ENCODE measurements at places on chromosomes 13 and 19.
A peak's percentile ranks its signal among the peaks of the same experiment; 100 is the strongest.

DNA sequence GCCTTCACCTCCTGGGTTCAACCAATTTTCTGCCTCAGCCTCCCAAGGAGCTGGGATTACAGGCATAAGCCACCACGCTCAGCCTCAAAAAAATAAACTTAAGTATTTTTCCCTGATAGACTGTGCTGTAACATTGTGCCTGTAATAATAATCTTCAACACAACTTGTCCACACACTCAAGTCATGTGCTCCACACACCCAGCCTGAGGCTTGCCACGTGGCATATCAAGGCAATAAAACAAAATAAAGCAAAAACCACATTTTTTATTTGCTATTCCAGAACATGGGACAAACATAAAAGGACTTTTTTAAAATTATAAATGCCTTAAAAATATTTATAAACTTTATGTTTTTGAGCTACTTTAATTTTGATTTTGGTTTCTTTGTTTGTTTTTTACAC lies 115.8 kb downstream of the NALCN start:
- no peak for DNase-seq

- DNase-seq: no peak
These were observed 329.8 kb downstream of the MYO16 start for GRCh38 chr13:108959234-108959633.

- DNase-seq: no peak
These were observed 718.6 kb downstream of the DACH1 start for GRCh38 chr13:71148396-71148795.

DNA sequence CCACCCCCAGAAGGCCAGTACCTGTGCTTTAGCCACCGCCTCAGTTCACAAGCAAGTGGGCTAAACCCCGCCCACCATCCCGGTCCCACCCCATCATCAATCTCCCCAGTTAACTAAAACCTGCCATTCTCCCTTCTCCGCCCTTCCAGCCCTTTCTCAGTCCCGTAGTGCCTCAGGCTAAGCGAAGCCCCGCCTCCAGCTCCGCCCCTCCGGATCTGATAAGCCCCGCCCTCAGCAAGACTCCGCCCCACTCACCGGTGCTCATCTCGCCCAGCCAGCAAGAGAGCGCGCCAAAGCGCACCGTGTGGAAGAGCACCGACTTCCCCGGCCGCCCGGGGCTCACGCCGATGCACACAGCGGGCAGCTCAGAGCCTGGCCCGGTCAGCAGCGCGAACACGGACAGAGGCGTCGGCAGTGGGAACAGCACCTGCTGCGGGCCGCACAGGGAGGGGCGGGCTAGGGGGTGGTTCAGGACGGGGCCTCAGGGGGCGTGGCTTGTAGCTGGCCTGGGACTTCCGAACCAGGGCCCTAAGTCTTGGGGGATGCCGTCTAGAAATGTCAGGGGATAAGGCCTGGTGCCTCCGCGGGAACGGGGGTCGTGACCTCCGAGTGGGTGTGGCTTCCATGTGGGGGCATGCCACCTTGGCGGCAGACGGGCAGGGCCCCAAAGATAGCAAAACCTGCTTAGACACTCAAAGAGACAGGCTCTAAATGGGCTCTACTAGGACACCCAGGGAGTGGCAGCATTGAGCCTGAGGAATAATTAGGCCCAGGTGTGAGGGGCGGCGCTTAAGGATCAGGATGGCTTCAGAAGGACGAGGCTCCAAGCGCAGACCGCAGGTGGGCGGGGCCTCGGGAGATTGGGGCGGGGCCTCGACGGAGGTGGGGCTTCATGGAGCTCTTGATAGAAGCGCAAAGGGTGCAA lies 21.4 kb downstream of the MAP4K1 start:
- DNase-seq: peak; percentile 8

DNA sequence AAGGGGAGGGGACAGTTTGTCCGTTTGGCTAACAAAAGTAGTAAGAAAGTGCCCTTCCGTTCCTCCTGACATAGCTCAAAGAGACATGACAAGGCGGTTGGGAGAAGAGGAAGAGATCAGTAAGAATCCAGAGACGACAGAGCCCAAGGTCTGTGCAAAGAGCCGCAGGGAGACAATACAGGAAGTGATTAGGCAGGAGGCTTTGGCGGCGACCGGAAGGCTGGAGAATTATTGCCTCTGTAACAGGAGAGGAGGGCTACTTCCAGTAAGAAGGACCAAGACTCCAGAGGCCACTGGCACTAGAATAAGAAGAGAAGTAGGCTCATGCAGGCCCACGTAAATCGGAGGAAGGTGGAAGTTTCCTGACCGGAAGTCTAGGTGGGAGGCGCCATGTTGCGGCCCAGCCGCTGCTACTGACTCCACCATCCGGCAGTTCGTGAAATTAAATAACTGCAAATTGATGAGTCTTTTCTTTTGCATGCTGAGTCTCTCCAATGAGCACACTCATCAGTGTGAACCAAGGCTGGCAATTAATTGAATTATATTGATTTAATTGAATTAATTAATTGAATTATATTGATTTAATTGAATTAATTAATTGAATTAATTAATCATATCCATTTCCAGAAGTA lies 9.9 kb downstream of the RFX2 start:
- no peak for DNase-seq

GRCh38 chr19:56294549-56294948 lies 20.1 kb downstream of the ZSCAN5A start:
- peak; percentile 37 for DNase-seq

- DNase-seq: no peak
These were observed 209.8 kb downstream of the PCCA start for GRCh38 chr13:100298691-100299090.

GRCh38 chr13:73216381-73216831 lies 157.6 kb downstream of the KLF5 start:
- no peak for DNase-seq

DNA sequence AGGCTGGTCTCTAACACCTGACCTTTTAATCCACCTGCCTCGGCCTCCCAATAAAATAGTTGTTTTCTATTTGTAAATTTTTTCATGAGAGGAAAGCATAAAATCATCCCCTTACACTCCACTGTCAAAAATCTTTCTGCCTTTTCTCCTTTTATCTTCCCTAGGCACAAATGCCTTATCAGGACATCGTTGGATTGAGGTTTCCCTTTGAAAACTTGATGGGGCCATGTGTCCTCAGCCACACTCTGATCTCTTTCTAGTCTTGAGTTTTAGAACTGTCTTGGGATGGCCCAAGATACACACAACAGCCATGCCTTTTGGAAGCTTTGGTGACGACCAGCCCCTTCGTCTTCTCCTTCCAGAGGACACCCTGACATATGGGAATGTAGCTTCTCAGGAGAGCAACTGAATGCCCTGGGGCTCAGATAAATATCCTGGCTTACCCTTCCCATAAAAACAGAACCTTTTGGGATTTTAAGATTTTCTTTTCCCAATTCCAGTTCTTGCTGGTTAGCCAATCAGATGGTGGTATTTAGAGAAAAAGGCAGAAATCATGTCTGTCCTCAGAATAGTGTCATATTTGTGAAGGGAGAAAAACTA lies 112.4 kb downstream of the ZNF429 start:
- no peak for DNase-seq

DNA sequence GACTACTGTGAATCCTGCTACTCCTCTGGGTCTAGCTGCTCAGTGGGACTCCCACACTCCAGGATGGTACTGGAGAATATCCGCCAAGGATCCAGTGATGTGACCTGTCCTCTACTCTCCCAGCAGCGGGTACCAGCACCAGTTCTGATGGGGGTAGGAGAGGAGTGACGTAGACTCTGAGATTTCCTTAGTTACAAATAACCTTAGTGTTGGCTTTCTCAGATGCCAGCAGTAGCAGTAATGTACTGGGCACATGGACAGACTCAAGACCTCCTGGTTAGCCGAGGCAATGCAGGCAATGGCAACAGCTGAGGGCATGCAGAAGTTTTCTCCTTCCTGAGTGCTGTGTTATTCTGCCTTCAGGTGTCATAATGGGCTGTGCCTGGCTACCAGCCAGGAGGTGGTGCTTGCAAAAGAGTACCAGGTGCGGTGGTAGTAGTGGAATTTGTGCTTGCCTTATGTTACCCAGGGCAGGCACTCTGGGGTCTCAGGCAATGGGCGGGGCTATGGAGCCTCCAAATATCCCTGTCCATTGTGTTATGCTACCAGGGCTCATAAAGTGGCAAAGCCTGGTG lies 105.3 kb upstream of the KLF5 start:
- DNase-seq: no peak

- no peak for DNase-seq
These were observed 20.8 kb upstream of the SGCG start for GRCh38 chr13:23159760-23160637.

- DNase-seq: no peak
These were observed 412.5 kb upstream of the PCDH9 start for GRCh38 chr13:67642657-67643056.

- no peak for DNase-seq
These were observed 123.7 kb upstream of the FBXL3 start for GRCh38 chr13:77150651-77151050.

DNA sequence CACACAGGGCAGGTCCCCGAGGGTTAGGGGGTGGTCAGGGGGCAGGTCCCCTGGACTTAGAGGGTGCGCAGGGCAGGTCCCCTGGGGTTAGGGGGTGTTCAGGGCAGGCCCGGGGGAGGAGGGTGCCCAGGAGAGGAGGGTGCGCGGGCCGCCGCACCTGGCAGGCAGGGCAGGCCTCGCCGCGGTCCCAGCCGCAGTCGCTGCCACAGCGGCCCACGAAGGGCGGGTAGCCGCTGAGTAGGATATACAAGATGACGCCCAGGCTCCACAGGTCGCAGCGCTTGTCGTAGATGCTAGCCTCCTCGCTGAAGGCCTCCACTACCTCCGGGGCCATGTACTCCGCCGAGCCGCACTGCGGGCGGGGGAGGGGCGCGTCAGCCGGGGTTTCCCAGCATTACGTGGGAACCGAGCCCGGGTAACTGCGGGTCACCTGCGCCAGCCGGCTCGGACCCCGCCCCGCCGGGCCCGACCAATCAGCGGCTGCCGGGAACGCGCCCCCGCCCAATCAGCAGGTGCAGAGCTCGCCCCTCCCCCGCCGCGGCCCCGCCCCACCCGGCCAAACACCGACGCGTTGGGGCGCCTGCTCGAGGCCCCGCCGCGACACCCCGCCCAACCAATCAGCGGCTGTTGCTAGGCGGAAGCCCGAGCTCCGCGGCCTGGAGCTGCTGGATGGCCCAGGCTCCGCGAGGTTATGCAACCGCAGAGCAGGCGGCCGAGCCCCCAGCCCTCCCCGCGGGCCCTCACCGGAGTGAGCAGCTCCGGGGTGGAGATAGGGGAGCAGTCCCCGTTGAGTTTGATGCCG lies 9.2 kb downstream of the MKNK2 start:
- peak; percentile 98 for DNase-seq

DNA sequence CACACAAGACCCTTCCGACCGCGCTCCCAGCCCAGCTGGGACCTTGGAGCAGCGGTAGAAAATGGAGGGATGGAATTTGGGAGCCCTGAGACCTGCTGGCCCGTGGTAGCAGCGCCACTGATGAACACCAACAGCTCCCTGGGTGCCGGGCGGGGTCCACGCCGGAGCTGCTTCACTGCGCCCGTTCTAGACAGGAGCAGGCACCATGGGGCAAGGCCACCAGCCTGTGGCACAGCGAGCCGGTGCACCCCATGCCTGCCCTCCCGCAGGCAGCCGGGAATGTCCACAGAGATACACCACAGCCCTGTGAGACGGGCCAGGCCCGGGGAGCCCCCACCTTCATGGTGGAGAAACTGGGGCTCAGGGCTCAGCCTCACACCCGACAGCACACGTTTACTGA lies 9.9 kb upstream of the SHC2 start:
- no peak for DNase-seq

DNA sequence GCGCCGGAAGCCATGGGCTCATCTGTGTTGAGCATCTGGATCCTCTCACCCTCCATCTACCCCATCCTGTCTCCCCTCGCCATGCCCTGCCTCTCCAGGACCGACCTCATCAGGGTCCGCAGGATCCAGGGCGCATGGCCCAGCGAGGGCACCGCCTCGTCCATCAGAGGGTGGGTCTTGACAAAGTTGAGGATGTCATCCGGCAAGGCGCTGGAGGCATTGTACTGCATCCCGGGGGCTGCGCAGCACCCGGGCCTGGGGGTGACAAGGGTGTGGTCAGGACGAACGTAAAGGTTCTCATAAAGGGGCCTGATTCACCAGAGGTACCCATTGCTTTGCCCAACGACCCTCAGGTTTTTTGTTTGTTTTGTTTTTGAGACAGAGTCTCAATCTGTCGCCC lies 9.5 kb downstream of the SEMA6B start:
- no peak for DNase-seq

Data from caudate nucleus (tissue), 63 donors.